NCI-H524 treated with DMSO at 0.1 percent for 48 hours (cell line): ENCODE measurements at places on chromosomes 6 and 20.

- DNase-seq, result no peak
These were observed 70.5 kb upstream of the SLCO4A1 start for GRCh38 chr20:62571669-62572344.

DNA sequence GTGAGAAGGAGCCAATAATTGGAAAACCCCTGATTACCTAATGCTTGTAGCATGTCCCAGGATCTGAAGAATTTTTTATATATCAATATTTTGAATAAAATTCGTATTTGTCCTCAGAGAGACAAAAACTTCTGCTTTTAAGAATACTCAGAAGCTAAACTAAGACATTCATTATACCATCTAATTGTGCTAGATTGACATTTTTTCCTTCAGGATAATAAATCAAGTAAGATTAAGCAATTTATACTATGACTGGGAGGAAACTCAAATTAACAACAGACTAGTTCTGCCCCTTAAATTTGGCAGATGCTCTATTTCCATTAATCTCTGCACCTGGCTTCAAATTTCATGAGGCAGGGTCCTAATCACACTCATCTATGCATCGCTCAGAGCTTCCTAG, 291.4 kb downstream of the PLCB1 start:
- peak; percentile 47 for DNase-seq

GRCh38 chr6:135655055-135655454, 157.5 kb upstream of the AHI1 start:
- no peak for DNase-seq

DNA sequence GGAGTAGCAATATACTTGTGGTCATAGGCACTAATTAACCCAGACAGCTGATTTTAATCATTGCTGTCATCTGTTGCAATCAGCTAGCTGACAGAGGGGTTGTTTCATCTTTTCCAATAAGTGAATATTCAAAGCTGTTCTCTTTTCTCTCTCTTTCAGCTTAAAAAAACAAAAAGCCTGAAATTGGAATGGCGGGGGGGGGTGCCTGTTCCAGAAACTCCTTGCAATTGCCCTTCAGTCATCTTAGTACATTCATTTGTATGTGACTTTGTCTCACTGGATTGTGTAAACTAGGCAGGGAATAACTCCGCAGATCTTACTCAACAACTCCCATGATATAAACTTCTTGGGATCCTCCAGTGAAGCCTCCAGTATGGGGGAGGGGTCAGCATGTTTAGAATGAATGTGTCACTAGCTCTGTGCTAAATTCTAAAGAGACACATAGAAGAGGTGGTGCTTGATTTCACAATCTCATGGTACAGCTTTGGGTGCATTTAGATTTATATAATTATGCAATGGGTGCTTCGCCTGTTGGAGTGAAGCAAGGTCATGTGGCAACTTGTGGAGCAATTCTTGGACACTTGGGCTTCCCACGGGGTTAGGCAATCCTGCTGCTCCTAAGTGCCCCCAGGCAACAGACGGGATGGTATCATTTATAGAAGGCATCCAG, 40.1 kb downstream of the SLC24A3 start:
- no peak for DNase-seq

DNA sequence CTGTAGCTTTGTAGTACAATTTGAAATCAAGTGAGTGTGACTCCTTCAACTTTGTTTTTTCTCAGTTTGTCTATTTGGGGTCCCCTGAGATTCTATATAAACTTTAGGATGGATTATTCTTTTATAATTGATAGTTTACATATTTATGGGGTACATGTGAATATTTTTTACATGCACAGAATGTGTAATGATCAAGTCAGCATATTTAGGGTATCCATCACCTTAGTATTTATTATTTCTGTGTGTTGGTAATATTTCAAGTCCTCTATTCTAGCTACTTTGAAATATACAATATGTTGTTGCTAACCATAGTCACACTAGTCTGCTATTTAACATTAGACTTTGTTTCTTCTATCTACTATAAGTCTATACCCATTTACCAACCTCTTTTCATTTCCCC, 50.3 kb downstream of the PLCG1 start:
- no peak for DNase-seq

DNA sequence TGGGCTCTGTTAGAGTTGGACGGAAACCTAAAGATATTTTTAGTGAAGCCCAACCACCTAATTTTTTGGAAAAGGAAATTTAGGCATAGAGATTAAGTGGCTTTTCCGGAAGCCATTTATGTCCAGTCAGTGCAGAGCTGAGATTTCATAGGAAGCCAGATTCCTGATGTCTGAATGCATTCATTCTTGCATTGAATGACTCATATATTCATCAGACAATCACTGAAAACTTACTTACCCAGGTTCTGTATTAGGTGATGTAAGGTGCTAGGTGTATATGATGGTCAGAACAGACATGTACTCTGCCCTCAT, 4.1 kb downstream of the SH3BGRL2 start:
- DNase-seq, result no peak

DNA sequence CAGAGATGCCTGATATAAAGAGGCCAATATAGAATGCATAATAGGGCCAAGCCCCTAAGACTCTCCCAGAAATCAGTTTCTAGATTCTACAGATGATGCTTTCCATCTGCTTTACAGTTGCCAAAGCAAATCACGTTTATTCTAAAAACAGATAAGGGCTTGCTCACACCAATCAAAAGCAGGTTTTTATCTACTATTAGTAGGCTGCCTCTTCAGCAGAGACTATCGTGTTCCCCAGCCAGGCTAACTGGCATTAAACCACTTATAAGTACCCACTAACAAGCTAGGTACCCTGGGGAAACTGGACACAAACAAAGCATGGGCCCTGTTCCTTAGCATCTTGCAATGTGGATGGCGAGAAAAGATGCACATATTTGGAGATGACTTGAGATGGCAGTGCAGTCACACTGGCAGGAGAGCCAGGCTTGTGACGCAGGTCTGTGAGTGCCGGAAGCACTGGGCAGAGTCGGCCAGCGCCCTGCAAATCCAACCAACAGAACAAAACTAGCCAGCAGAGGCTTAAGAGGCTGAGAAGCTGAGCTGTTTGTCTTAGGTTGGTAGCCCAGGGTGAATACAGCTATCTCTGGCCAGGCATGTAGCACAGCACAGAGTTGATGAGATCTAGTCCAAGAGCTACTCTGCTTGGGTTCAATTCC, 73.4 kb downstream of the GFOD1 start:
- DNase-seq, result no peak

DNA sequence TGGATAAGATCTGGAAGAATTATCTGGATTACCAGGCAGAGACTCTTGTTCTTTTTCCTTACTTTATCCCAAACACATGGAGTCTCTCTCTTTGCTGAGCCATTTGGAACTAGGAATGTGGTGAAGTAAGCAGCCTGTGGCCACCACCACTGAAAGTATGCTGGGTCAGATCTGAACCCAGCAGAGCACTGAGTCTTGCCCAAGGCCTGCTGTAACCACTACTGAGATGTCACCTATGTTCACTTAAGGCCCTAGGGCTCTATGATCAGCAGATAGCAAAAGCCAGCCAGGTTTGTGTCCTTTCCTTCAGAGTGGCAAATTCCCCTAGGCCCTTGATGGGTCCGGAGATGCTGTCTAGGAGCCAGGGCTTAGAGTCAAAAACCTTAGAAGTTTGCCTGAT, 103.3 kb upstream of the PLN start:
- no peak for DNase-seq

DNA sequence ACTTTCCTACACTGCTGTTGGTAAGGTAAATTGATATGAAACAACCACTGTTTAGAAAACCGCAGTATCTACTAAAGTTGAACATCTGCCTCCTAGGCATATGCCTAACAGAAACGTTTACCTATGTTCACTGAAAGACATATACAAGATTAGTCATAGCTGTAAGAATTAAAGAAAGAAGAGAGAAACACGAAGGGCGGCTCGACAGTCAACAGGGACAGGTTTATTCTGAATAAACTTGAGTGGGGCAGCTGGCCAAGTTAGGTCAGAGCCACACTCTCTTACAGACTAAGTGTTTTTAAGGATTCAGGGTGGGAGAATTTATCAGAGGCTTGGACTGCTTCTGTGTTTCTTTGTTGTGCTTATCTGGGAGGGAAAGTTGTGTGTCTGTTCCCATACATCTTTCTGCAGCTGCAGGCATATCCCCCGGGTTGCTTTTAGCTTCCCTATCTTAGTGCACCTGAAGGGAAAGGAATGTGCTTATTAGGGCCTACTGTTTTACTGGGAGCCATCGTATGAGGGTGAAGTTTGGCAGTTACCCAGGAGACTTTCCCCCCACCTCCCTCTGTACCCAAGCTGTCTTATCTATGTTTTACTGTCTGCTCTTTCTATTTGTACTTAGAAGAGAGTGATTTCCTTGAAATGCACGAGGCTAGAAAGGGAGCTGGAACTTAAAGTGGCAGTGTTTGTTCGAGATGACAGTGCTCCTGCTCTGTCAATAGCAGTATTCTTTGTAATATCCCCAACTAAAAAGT, 20.4 kb downstream of the PROCR start:
- DNase-seq, result no peak

DNA sequence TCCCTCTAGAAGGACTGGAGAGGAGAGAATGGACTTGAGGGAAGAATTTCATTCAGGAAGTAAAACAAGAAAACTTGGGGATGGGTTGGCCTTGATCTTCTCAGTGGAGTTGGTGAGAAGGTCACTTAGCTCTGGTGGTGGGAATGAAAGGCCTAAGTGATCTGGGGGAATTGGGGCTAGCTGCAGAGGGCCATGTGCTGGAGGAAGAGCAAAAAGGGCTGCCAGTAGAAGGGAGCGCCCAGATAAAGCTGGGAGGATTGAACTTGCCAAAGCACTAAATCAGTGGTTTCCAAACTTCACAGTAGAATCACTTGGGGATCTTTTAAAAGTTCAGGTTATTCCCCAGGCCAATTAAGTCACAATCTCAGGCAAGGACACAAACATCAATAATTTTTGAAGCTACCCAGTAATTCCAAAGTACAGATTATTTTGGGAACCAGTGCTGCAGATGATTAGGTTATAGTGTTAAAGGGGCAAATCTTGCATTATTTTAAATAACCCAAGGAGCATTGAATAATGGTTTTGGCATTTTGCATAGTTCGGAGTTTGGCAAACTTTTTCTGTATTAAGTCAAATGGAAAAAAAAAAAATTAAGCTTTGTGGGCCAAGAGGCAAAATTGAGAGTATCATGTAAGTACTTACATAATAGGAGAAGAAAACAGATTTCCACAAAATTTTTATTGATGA, 36.5 kb upstream of the RFPL4B start:
- no peak for DNase-seq

DNA sequence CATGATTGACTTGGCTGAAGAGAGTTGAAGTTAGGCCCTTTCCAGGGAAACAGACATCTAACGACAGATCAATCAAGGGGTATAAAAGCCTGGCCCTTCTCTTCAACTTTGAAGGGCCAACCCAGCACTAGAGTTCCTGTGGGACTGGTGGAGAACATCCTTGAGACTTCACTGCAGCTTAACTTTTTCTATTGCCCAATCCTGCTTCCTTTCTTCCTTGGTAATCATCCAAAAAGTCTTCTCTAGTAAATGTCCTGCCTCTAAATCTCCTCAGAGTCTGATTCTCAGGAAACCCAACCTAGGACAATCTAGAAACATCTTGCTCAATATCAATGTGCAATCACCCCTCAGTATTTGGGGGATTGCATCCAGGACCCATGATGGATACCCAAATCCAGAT, 1.9 kb downstream of the MKKS start:
- no peak for DNase-seq

- DNase-seq, result no peak
These were observed 677.6 kb upstream of the ID4 start for GRCh38 chr6:19159561-19159960.

DNA sequence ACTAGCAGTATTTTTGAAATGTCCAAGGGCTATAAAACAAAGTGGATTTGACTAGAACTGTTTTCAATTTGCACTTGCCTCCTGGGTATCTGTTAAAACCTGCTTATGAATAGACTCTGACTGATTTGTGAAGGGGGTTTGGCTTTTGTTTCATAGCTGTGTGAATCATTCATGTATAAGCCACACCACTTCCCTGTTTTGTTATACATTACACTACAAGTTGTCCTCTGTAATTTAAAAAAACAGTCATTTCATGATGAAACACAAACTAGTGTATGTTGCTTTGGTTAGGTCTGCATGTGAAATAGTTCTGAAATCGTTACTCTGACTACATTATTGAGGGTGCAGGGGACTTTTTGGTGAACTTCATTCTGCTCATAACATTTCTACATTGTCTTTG, 121.7 kb downstream of the NKAIN2 start:
- no peak for DNase-seq

GRCh38 chr20:50346374-50347283, 156.0 kb downstream of the CEBPB start:
- no peak for DNase-seq

DNA sequence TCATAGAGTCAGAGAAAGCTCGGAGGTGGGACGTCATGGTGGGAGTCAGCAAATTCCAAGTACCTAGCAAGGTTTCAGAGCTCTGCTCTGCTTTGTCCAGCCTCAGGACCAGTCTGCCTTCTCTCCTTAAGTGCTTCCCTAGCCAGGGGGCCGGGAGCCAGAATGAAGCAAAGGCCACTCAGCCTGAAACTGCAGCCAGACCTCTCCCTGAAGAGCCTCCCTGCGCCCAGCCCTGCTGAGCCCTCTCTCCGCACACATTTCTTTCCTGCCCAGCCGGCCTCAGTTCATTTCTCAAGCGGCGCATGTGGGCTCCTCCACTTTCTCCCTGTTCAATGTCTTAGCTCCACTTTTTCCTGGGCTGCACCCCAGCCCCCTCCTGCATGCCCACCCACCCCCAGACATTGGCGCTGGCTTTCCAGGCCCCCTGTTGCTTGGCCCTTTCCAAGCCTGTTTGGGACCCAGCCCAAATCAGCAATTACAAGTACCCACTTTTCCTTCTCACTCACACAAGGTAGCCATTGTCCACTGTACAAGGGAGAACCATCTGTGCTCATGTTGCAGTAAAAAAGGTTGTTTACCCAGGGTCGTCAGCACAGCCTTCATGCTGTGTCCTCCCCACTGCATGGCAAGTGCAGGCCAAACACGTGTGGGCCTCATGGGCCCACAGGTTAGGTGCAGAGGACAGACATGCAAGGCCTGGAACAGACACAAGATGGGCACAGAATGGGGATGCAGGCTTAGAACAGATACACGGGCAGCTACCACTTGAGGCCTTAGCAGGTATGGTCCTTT, 147.1 kb downstream of the MRPL14 start:
- DNase-seq, result no peak

- no peak for DNase-seq
These were observed 1343.4 kb downstream of the GRIK2 start for GRCh38 chr6:102736941-102737368.
